Stimulated activated naive CD4-positive, alpha-beta T cell treated with Interleukin-2 at 50 U/mL for 16 hours (primary cell): ENCODE measurements at places on chromosomes 6 and 20.
A peak's percentile ranks its signal among the peaks of the same experiment; 100 is the strongest.

- peak; percentile 29 for DNase-seq
Observed at GRCh38 chr6:34248198-34248726, 544 bp downstream of the SMIM29 start.

DNA sequence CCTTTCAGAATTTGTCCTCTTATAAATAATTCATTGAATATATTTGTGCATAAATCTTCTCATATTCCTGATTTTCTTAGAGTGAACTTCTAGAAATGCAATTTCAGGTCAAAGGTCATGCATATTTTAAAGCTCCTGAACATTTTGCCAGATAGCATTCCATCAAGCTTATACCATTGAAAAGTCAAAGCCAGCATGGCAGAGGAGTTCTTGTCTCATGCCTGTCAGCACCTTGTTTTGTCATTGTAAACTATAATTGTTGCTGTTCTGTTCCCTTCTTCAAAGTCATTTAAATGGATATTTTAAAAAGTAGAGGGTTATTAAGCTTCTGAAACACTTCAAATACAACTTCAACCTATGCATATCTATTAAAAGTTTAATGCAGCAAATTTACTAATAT, 170.6 kb downstream of the EYA4 start:
- DNase-seq, result no peak

- DNase-seq, result no peak
Observed at GRCh38 chr6:75084872-75085381, 120.9 kb downstream of the COL12A1 start.

- DNase-seq, result no peak
Observed at GRCh38 chr20:9160331-9160730, 91.4 kb downstream of the PLCB4 start.

- DNase-seq, result no peak
Observed at GRCh38 chr6:154783229-154783628, 50.0 kb downstream of the SCAF8 start.

DNA sequence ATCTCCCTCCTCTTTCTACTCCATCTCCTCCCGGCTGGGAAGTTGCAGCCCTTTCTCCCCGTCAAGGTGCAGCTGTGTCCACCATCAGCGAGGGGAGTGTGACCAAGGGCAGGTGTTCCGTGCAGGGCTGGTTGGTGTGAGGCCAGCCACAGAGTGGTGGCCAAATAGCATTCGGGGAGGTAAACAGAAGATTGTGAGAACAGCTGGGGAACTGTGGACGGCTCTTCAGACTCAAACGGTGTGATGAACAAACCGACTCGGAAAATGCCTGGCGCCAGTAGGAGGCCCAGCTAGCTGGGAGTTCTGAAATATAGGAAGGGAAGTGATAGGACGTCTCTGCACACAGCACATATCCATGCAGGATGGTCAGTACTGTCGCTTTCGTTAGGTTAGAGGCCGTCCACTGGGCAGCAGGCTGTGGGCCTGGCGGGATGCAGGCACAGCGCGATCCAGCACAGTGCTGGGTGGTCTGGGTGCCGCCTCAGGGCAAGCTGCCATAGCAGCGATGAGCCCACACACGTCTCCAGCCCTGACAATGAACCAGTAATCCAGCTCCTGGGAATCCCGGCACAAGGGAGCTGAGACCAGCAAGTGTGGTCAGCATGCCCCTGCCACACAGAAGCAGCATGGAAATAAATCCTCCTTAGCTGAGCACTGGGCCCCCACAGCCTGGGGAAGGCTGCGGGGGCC, 258.1 kb downstream of the TAF4 start:
- DNase-seq, result no peak

GRCh38 chr20:43189554-43190331, at the start of gene PTPRT:
PTPRT (minus strand) TSS chr20:43189906; CDS start chr20:43189733, 173 bp downstream.
- DNase-seq, result no peak

DNA sequence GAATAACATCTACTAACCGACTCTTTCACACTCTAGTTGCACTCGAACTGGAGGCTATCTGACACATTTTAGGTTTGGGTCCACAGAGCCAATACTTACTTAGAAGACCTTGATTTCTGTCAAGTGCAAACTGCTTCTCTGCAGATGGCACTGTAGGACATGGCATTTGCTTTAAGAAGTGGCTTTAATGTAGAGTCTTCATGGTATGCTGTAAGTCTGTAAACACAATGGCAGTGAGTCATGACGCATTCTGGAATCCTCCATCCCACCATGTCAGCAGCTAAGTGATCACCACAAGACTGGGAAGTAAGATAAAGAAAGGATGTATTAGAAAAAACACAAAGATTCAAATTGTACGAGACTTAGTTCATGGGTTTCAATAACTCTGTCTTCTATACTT, 377.0 kb upstream of the NOX3 start:
- DNase-seq, result no peak

DNA sequence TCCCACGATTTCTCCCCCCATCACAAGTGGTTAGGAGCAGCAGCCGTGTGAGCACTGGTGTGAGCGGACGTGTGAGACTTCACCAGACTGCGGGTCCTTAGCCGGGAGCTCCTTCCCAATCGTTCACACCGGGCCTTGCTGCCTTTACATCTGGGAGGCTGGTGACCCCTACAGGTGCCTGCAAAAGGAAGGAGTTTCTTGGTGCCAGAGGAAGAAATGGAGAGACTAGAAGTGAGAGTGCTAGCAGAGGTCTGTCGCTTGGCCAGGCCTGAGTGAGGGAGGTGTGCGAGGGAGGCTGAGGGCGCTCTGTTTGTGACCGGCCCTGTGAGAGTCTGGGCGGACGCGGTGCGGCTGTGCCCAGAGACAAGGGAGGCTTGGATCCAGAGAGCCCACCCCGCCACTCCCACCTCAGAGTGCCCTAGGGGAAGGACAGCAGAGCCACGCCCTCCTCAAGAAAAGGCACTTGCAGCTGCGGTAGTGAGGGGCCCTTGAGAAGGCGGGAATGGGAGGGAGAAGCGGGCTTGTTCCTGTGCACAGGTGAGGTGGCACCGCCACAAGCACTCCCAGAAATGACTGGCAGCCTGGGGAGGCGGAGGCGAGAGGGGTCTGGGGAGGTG, 10.0 kb upstream of the ARMC2 start:
- no peak for DNase-seq

DNA sequence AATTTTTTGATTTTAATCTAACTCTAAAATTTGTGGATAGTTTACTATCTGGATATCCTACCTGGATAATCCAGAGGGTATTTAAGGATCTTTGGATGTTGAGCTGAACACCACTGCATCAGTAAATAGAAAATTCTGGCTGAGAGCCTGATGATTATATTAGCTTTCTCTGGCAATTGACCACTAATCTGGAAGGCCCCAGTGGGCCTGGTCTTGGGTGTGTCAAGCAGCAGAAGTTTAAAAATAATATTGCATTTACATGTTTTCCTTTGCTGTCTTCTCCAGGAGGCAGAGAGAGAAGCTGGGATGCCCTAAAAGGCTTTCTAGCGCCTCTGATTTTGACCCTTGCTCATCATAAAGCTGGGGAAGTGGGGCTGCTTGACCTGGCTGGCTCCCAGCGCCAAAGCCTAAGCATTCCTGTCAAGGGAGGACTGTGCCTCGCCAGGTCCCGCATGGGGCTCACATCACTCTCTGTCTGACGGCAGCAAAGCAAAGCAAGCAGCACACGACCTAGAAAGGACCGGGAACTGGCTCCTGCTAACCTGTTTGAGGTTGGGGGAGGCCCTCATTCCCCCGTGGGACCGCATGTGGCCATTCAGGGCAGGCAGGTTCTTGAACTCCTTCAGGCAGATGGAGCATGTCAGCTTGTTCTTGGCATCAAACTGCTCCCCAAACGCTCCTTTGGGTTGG, 46.6 kb upstream of the MRPS10 start:
- DNase-seq, result no peak

- no peak for DNase-seq
Observed at GRCh38 chr6:143773506-143774150, 69.5 kb upstream of the LTV1 start.

GRCh38 chr20:25626779-25627178, 3.0 kb upstream of the NANP start:
- no peak for DNase-seq

DNA sequence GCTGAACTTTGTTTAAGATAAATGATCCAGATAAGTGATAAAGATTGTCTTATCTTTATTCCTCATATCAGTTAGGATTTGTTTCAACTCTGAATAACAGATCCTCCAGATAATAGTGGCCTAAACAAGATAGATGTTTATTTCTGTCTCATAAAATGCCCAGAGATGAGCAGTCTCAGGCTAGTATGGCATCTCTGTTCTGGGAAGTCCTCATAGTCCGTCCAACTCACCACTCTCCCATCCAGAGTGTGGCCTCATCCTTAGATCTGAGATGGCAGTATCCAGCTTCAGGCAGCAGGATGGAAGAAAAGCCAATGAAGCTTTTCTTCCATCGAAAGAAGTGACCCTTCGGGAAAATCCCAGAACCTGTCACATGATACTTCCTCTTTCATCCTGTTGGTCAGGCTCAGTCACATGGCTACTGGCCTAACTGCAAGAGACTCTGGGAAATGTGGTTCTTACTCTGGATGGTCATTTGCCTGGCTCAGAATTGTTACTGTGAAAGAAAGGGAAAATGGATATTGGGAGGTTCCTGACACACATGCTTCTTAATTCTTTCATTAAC, 29.4 kb upstream of the TAGAP start:
- no peak for DNase-seq

DNA sequence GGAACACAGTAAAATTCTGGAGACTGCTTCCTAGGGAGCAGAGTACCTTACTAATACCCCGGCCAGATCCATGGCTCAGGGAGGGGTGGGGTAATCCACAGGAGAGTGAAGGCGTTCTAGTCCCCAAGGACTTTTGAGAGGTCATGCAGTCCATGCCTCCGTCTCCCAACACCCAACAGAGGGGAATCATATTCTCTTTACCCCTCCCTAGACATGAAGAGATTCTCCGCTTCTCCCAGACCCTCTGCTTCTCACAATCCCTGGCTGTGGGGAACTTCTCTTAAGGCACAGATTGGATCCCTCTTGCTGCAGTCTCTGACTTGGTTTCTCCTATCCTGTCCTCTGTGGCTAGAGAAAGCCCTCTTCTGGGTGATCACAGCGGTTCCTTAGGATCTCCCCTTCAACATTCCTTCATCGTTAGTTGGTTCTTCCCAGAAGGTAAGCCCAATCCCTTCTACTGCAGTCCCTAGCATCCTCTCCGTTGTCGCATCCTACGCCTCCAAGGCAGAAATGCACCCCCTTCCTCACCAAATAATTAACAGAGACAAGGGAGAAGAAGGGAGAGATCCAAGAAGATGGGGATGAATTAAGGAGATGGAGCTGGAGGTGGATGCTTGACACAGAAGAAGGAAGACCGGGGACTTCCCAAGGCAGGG, 562 bp downstream of the GGT7 start:
- no peak for DNase-seq

DNA sequence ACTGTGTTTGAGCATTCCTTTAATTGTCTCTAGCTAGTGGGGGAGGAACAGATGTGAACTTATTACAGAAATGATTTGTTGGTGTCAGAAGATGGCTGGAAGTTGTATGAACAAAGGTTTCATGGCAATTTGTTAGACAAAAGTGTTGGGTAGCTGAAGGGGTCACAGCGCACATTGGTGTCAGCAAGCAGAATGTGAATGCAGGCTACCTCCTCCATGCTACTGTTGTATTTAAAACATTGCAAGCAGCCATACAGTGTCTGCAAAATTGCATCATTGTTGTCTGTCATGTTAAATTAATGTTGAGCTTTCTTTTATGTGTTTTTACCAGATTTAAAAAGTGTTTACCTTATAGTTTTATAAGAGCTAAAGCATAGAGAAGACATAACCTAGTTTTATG, 6.2 kb downstream of the LRRC1 start:
- DNase-seq, result no peak

DNA sequence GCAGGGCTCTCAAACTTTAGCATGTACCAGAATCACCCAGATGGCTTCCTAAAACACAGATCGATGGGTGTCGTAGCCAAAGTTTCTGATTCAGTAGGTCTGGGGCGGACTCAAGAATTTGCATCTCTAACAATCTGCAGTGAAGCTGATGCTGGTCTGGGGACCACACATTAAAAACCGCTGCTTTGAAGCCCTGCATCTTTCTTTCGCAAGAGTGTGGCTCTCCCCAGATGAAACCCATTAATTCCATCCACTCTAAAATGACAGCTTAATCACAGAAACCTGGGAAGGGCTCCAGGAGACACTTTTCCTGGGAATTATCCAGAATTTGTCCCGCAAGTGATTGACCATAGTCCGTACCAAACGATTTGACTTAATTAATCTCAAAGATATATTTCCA, 319.8 kb upstream of the PLCB4 start:
- no peak for DNase-seq

DNA sequence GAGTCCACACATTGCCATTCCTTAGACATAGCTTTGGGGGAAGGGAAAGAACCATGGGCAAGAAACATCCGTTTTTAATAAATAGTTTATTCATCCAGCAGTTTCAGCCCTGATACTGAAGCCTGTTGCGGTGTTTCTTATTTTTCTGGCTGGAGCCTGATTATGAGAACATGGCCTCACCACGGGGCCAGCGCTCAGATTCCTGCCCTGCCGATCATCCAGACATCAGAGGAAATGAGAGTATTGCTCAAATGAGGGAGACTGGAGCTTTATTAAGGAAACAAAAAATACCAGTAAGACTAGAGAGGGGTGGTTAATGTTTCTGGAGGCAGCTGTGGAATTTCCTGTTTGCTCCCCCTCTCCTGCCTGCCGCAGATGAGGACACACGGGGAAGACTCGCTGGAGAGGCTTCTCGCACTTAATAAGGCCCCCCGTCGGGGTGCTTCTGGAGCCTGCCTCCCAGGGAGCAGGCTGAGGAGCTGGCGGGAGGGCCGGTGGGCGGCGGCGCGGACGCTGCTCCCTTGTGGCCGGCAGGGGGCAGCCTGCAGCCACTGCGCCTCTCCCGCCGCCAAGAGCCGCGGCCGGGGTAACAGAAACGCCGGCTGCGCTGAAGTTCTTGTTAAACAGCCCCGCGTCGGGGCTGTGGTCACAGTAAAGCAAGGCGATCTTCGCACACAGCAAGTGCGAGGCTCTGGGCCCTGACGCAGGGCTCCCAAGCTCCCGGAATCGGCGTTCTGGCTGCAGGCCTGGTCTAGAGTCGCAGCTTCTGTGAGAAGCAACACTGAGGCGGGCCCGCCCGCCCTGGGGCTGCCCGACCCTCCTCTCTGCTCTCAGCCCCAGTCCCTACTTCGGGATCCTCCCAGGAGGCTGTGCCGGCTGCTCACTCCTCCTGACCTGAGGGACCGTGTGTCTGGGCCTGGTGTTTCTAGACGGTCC, 17.5 kb downstream of the LEMD2 start:
- peak; percentile 53 for DNase-seq

GRCh38 chr20:44008806-44009678, 94.4 kb downstream of the TOX2 start:
- no peak for DNase-seq

DNA sequence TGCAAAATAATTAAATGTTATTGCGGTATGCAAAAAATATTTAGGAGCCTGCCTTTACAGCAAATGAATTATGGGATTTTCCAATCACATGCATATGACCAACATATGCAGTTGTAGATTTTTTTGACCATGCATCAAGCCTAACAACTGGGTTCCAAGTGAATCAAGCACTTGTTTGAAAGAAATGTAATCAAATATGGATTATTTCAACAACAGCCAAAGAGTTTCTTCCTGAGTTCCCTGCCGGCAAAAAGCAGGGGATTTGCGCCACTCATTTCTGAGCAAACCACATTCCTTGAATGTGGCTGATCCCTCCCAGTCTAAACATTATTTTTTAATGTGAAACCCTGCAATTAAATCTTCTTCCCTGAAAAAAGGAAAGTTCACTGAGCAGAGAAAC, 100.1 kb upstream of the ADTRP start:
- DNase-seq, result no peak
